NCI-H510A treated with DMSO at 0.1 percent for 48 hours (cell line): ENCODE measurements at places on chromosomes 1 and 21.

DNA sequence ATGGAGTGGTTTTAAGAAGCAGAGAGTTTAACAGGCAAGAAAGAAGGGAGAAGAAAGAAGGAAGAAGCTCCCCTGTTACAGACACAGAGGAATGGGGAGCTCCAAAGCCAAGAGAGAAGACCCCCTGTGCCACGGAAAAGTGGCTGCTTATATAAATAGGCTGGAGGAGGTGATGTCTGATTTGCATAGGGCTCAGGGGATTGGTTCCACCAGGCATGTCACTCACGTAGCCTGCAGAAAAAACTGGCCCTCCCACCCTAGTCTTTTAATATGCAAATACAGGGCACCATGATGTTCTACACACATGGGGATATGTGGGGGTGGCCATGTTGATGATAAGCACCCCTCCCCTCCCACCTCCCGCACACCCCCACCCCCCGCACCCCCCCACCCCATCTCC, 99.6 kb downstream of the ETS2 start:
- DNase-seq, result no peak

- no peak for DNase-seq
Measured at GRCh38 chr21:37168666-37169065, 95.6 kb downstream of the TTC3 start.

- peak; percentile 84 for DNase-seq
Measured at GRCh38 chr1:16249596-16250241, 12.7 kb upstream of the CPLANE2 start.

- no peak for DNase-seq
Measured at GRCh38 chr1:47399138-47399845, 16.8 kb upstream of the FOXE3 start.

GRCh38 chr1:180930687-180931086, 18.0 kb downstream of the KIAA1614 start:
- no peak for DNase-seq

DNA sequence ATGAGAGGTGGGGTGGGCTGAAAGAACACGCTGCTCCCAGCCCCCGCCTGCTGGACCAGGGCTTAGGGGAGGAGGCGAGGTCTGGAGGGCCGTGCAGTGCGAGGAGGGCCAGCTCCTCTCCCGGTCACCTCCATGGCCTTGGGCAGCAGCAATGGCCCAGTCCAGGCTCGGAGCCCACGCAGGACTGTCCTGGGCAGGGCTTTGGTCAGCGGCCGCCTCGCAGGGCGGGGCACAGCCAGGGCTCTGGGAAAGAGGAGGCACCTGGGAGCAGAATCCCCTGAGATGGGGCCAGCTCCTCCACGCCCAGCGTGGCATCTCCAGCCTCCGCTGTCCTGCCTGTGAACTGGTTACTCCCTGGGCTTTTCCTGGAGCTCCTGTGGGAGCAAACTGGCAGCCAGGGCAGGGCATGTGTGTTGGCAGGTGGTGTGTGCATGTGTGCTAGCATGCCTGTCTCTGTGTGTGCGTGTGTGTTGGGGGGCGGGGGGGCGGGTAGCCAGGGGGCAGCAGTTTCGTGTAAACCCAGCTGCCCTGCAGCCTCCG, 27.4 kb downstream of the ARHGEF16 start:
- DNase-seq, result no peak

DNA sequence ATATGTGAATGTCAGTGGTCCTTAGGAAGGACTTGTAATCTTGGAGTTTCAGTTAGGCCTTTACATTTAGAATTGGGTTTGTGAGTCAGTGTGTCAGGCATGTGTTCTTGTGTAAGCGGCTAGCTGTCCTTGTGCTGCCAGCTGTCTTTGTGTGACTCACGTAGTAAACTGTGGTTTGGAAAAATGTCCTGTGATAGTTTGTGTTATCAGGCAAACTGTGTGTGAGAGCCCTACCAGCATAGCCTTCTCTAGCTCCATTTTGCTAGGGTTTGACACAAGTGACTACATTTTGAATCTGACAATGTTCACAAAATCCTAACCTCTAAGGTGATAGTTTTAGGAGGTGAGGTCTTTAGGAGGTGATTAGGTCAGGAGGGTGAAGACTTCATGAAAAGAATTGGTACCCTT, 6.9 kb upstream of the SLC35D1 start:
- no peak for DNase-seq

DNA sequence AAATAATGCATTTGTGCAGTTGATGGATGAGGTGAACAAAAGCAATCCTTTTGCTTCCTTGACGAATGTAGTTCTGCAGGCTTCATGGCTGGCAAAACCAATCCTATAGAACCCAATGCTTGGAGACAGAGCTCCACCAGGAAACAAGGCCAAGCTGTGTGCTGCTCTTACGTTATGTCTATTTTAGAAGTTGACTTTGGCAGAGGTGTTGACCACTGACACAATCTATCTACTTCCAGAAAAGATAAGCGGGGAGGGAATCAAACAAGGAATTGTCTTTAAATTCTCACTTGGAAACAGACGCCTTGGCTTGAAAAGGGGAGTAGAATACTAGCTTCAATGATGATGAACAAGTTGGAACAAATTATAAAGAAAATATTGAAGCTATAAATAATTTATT, 211.2 kb downstream of the SETD4 start:
- DNase-seq, result no peak

DNA sequence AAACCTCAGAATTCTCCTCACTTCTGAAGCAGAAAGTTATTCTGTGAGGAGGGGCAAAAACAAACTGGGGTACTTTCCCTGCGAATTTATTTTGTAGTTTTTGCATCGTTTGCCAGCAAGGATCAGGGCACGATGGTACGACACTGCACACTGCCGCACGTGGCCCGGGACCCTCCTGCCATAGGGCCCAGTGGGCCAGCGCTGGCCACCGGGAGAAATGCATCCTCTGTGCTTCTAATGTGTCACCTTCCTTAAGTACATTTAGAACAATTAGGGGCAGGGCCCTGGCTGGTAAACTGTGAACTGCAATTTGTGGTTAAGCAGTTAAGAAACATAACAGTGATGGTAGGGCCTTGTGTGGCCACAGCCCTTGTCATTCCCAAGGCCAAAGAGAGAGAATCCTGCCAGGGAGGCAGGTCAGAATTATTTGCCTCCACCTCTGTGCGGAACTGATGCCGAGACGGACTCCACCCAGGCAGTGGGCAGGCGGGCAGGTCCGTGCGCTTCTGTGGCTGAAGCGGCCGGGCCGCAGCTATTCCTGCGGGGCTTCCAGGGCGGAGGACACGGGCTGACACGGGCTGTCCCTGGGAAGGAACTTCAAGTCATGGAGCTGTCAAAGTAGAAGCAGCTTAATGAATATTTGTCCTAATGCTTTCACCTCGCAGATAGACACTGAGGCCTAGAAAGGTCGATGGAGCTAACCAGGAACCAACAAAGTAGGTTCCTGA, 12.5 kb downstream of the GPR137B start:
- no peak for DNase-seq

DNA sequence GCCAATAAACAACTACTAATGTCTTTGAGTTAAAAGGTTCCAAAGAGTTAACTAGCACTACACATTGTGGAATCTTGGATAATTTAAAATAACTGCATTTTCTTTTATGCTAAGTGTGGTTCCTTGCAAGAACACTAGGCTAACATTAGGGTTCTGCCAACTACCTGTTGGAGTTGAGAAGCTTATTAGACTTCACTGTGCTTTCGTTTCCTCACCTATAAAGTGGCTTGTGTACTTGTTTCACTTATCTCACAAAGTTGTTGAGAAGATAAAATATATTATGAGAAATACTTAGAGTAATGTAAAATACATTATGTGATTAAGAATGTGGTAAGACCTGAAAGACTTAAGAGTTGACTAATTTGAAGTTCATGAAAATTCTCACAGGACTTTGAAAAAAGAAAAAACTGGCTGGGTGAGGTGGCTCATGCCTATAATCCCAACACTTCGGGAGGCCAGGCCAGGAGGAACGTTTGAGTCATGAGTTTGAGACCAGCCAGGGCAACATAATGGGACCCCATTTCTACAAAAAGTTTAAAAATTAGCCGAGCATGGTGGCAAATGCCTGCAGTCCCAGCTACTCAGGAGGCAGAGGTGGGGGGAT, 5.6 kb upstream of the RRAGC start:
- DNase-seq, result no peak
